Pericardium fibroblast (primary cell): ENCODE measurements at places on chromosomes 2 and 18. TPM values are rescaled to one million over a fixed set of nuclear protein-coding genes. Genes with fewer than 3 reads are reported as not detected.

SERPINB4 gene
- not detected in 2 replicates for total RNA-seq

AGXT gene
- total RNA-seq, result not detected in 2 replicates

CFAP53 gene
- total RNA-seq, result under 0.01 TPM in 1 of 2 replicates, not detected in the other

C2orf81 gene
- 2.0 and 2.7 TPM in 2 replicates for total RNA-seq

GPATCH11 gene
- total RNA-seq, result 2.6 and 5.8 TPM in 2 replicates
